ENCODE measurements at places on chromosomes 5 and 9. TPM values are rescaled to one million over a fixed set of nuclear protein-coding genes. Genes with fewer than 3 reads are reported as not detected.

DNA sequence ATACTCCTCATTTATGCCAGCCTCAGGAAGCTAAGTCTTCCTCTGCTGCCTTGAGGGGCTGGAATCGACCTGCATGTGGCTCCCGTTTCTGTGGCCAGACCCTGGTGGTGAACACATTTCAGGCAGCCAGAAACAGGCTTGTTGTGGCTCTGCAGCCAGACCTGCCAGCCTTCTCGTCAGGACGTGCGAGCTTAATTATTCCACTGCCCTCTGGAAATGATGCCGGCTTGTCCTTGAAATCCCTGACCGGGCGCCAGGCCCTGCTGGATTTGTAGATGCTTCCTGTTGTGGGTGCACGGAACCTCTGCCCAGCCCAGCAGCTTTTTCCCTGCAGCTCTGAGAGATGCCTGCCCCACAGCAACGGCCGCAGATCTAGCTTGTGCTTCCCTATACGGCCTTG is 41.6 kb downstream of the PDZD2 start:
- H3K4me1 ChIP-seq, result peaks cover 75% of the 10 kb centered on the region
- H3K27ac ChIP-seq, result peak overlapping the region; percentile 80
- no peaks in the 10 kb centered on the region for H3K27me3 ChIP-seq
- no peaks in the 10 kb centered on the region for H3K36me3 ChIP-seq

DNA sequence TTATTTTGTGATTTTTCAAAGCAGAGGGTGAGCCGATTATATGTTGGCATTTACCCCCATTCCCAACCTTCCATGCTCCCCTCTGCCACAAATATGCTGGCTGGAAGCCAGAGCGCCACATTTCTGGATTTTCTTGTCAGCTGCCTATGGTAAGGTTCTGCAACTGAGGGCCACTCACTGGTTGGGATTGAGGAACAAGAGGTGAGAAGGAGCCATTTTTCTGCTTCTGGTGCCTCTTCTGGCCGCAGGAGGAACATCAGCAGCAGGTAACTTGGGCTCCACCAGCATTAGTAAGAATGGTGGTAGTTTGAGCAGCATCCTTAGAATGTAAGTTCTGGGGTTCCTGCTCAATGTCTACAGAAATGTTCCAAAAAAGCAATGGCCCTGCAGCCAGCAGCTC is 159.5 kb upstream of the MAST4 start:
- H3K36me3 ChIP-seq, result peaks cover 1% of the 10 kb centered on the region
- peak overlapping the region; percentile 60 for H3K4me3 ChIP-seq
- peaks cover 27% of the 10 kb centered on the region for H3K4me1 ChIP-seq
- DNase-seq, result no peak

DNA sequence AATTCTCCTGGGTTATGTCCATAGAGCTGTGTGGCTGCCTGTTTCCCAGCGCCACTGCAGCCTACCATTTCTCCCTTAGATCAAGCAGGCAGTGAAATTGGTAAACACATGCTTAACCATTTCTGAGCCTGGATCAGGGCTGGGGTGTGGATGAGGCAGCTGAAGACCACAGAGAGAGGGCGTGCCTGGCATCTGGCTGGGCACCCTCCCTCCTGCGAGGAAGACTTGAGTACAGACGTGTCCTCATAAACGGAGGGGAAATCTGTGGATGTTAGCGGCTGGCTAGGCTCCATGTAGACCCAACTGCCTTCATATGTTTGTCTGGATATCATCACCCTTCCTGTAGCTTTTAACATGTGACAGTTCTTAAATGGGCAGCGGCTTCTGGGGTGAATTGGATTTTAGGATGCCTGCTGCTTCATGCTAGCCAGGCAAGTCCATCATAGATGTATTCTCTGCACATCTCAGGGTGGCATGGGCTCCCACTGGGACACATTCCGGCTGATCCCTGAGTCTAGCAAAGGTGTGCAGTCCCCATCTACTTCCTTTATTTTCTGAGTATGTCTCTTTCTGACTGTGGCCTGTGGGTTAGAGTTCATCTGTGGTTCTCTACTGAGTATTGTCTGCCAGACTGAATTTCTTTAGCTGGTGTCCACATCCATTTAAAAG is 11.0 kb downstream of the RGS3 start:
- H3K4me3 ChIP-seq, result no peak overlapping the region
- DNase-seq, result no peak
- H3K4me1 ChIP-seq, result peaks cover 53% of the 10 kb centered on the region
- H3K27me3 ChIP-seq, result no peaks in the 10 kb centered on the region
- peak overlapping the region; percentile 36 for H3K27ac ChIP-seq
- H3K36me3 ChIP-seq, result no peaks in the 10 kb centered on the region

DNA sequence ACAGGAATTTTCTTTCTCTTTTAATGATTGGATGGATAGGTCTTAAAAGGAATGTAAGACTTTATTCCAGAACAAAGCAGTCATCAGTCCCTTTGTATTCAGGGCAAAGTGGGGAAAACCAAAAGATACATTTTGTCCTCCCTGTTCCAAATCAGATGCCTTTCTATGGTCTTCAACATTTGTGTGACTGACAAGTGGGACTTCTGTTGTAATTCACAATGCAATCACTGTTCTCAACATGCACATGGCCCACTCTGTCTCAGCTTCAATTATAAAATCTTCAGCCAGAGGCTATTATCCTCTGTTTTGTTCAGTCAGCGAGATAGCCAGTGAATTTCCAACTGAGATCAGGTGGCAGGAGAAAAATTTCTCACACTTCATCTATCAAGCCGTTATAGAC is 95.5 kb upstream of the ERBIN start:
- no peak overlapping the region for H3K4me3 ChIP-seq
- H3K27ac ChIP-seq, result no peak overlapping the region
- H3K4me1 ChIP-seq, result no peaks in the 10 kb centered on the region
- no peak for DNase-seq
- no peaks in the 10 kb centered on the region for H3K36me3 ChIP-seq

GRCh38 chr5:103821361-103821760 is 258.8 kb upstream of the NUDT12 start:
- H3K27me3 ChIP-seq, result no peaks in the 10 kb centered on the region
- no peaks in the 10 kb centered on the region for H3K4me1 ChIP-seq

The TENT4A gene
- 9.5 TPM for total RNA-seq

DNA sequence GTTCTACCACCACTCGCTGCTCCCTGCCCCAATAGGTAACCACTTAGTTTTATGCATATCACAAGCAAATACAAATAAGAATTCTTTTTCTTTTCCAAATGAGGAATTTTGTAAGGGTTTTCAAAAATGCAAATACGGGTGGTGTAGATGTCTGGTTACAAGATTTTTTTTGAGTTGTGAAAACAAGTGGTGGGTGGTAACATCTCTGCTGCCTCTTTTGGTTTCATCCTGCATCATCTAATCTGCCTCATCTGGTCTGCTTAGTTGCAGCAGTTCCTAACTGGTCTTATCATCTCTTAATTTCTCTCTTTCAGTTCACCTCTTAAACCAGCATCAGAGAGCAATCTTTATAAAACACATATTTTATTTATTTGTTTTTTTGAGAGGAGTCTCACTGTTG is 5.3 kb downstream of the NFX1 start:
- no peaks in the 10 kb centered on the region for H3K27me3 ChIP-seq
- peaks cover 99% of the 10 kb centered on the region for H3K4me1 ChIP-seq
- no peak overlapping the region for H3K27ac ChIP-seq

GRCh38 chr5:43008363-43009153 is 31.6 kb downstream of the ANXA2R start:
- H3K4me3 ChIP-seq, result peak overlapping the region; percentile 65
- DNase-seq, result peak; percentile 84

- H3K27ac ChIP-seq, result peak overlapping the region; percentile 92
- DNase-seq, result peak; percentile 46
- H3K27me3 ChIP-seq, result no peaks in the 10 kb centered on the region
- H3K4me1 ChIP-seq, result peaks cover 63% of the 10 kb centered on the region
- H3K36me3 ChIP-seq, result no peaks in the 10 kb centered on the region
- no peak overlapping the region for H3K4me3 ChIP-seq
Observed at GRCh38 chr9:69078581-69078980, 43.0 kb downstream of the FXN start.

The STKLD1 gene
- total RNA-seq, result not detected

GRCh38 chr9:76610011-76610352 is 151.0 kb downstream of the GCNT1 start:
- no peaks in the 10 kb centered on the region for H3K36me3 ChIP-seq
- H3K4me1 ChIP-seq, result peaks cover 4% of the 10 kb centered on the region
- peak; percentile 81 for DNase-seq
- peaks cover 7% of the 10 kb centered on the region for H3K27me3 ChIP-seq
- H3K4me3 ChIP-seq, result no peak overlapping the region
- peak overlapping the region; percentile 10 for H3K27ac ChIP-seq

The ST8SIA4 gene
- total RNA-seq, result 3.2 TPM
